Common myeloid progenitor, CD34-positive (primary cell): ENCODE measurements at places on chromosomes 1 and 21.

GRCh38 chr1:165949335-165950130 is 122.1 kb downstream of the UCK2 start:
- DNase-seq = no peak

GRCh38 chr1:22123071-22123390 is 19.9 kb downstream of the WNT4 start:
- no peak for DNase-seq

- no peak for DNase-seq
These were observed 43.3 kb downstream of the PHC2 start for GRCh38 chr1:33387625-33388024.

DNA sequence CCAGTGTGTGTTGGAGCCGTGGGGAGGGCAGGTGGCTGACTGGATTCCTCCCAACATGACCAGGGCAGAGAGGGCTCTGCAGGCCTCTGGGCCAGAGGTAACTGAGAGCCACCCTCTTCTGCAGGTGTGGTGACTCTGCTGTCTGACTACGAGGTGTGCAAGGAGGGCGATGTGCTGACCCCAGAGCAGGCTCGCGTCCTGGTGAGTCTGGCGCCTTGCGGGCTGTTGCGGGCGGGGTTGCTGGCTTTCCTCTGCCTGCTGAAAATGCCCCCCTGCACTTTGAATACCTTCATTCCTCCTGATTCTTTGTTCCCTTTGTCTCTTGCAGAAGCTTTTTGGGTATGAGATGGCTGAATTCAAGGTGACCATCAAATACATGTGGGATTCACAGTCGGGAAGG is 6.7 kb downstream of the MRTO4 start:
- no peak for DNase-seq

DNA sequence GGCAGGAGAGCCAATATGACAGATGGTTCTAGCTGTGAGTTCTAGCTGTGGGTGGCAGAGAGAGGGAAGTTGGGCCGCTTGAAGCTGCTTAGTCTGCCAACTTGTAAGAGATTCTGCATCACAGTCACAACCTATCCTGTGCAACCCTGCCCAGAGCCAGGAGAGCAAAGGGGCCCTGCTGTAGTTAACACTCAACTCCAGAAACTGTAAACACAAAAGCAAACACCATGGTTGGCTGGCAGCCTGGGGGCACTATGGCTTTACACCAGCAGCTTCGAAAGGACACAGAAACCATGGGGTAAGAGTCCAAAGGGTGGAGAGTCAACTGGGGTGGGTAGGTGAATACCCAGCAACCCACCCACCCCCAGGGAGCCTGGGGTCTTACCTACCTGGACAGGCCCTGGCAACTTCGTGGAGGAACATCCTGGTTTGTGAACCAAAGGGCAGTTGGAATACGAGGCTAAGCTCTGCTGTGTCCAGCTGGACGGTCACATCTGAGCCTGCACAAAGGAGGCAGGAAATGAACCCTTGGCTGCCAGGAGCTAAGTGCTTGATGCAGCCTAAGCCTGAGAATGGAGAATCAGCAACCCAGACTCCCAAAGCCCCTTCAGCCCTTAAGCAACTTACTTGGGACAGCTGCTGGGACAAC is 6.4 kb downstream of the INPP5B start:
- no peak for DNase-seq

GRCh38 chr1:176795929-176796328 is 333.0 kb downstream of the PAPPA2 start:
- DNase-seq = no peak

DNA sequence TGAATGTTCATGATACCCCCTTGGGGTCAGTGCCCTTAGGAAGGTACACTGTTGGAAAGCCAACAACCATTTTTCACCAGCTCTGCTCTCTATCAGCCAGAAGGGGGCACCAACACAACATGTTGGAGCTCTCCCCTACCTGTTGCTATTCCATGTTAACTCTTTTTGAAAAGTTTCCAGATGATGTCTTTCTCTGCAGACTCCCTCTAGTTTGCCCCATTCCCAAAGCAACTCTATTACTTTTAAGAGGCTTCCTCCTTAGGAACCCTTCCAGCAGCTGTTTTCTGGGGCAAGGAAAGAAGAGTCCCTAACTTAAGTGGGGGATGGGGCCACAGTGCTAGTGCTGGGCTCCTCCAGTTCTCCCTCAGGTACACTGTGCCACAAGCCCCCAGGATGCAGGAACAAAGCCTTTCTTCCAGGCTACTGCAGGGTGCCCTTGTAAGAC is 22.9 kb upstream of the NDC1 start:
- peak; percentile 78 for DNase-seq

GRCh38 chr1:13583595-13583965 is at the start of gene PDPN:
TSS of gene PDPN (plus strand) at chr1:13583832. CDS start at chr1:13584034, 202 bp downstream.
- no peak for DNase-seq

- peak; percentile 50 for DNase-seq
These were observed 923 bp upstream of the IFNGR2 start for GRCh38 chr21:33402001-33402979.

DNA sequence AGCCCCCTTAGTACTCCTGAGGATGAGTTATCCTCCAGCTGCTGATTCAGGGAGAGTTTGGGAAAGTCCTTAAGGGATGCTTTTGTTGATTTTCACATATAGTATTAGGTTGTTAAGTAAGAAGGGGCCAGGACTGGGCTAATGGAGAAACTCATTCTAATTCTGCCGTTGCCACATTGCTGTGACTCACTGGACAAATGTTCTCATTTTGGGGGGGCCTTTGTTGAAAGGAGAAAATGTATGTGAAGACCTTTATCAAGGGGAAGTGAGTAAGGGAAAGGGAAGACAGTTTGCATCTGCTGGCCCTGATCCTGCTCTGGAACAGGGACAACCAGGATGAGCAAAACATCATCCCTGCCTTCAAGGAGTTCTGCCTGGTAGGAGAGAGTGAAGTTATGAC is 123.2 kb upstream of the FGGY start:
- DNase-seq = no peak

GRCh38 chr1:45640293-45640692 is 16.4 kb upstream of the CCDC17 start:
- DNase-seq = no peak

- no peak for DNase-seq
These were observed 24.8 kb downstream of the KDM1A start for GRCh38 chr1:23044035-23044434.

GRCh38 chr1:155591770-155592169 is 18.2 kb upstream of the MSTO1 start:
- peak; percentile 80 for DNase-seq

GRCh38 chr1:158830904-158831507 is at the start of gene MNDA:
TSS of gene MNDA (plus strand) at chr1:158831351. CDS start at chr1:158842154, 10,803 bp downstream.
- peak; percentile 68 for DNase-seq

DNA sequence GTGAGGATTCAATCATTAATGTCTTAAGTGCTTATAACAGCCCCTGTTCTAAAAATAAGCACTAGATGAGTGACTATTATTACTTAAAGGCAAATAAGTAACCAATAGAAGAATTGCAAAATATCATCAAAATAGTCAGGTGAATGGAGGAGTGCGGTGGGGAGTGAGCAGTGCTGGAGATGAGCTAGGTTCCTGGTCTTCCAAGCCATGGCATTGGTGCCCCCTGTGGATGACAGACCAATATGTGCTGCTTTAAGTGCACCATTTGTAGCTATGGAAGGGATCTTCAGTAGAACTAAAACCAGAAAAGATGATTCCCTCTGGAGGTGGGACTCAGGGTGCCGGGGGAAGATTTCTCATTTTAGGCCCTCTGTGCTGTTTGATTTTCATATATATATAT is 46.1 kb upstream of the SLC30A1 start:
- peak; percentile 64 for DNase-seq

GRCh38 chr1:31183927-31184554 is 55.6 kb downstream of the NKAIN1 start:
- DNase-seq = peak; percentile 48

GRCh38 chr1:31159323-31159722 is 80.4 kb downstream of the NKAIN1 start:
- no peak for DNase-seq
